ENCODE measurements at places on chromosomes 5 and 9. TPM values are rescaled to one million over a fixed set of nuclear protein-coding genes. Genes with fewer than 3 reads are reported as not detected.
A peak's percentile ranks its signal among the peaks of the same experiment; 100 is the strongest.

Gene LRRTM2
- 0.06 TPM for total RNA-seq

Gene NEUROG1
- not detected for total RNA-seq

Gene ANKRD34B
- total RNA-seq = not detected

Gene EPB41L4A
- total RNA-seq = 20.3 TPM

Gene TMC1
- total RNA-seq = not detected

Gene HSD17B3
- 0.83 TPM for total RNA-seq

Gene KIF4B
- total RNA-seq = not detected

Gene SH3PXD2B
- 66.5 TPM for total RNA-seq

Gene FABP6
- total RNA-seq = not detected

Gene QRFP
- not detected for total RNA-seq

Gene SPOCK1
- total RNA-seq = 39.0 TPM

Gene FLT4
- total RNA-seq = 10.4 TPM

Gene RUSC2
- total RNA-seq = 91.2 TPM

Gene PCDHGB1
- 5.1 TPM for total RNA-seq

Gene C1QTNF2
- 2.4 TPM for total RNA-seq

Gene PCDHA9
- total RNA-seq = 0.06 TPM

Gene HAND1
- not detected for total RNA-seq

Gene TAF11L10
- total RNA-seq = not detected

Gene SPATA31C1
- total RNA-seq = not detected

Gene ADAMTS12
- total RNA-seq = 2.3 TPM

Gene PPP3R2
- total RNA-seq = not detected

- no peak for DNase-seq
These were observed 12.9 kb downstream of the CXCL14 start for GRCh38 chr5:135565725-135566421.

DNA sequence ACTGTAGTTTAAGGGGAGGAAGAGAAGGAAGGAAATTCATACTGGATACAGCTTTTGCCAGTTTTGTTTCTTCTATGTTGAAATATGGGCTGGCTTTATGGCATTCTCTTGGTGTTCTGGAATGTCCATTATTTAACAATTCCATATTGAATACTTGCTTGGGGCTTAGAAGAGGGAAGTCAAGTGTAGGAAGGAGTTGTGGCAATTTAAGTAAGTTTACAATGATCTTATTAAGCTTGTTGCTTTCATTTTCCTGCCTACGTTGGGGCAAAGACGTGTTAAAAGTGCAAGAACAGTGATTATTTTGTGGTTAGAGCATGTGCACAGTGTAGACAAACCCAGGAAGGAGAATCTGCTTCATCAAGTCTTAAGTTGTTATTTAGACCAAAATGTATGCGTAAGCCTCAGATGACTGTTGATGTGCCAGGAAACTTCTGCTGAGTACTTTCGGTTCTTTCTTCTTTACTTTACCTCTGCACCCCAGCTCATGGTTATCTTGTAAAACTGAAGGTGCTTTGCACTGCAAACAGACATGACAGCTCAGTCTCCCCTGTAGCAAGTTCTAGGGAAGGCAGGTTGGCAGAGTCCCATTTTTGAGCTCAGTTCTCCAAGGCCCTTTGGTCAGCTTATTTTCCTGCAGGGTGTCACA lies 75.8 kb downstream of the F2RL2 start:
- no peak for DNase-seq

- DNase-seq = no peak
These were observed 109.8 kb downstream of the UNC13B start for GRCh38 chr9:35271637-35272036.

GRCh38 chr5:141867651-141868050 lies 10.6 kb downstream of the PCDH1 start:
- no peak for DNase-seq

- DNase-seq = no peak
These were observed 261.8 kb downstream of the EBF1 start for GRCh38 chr5:158837908-158838307.

DNA sequence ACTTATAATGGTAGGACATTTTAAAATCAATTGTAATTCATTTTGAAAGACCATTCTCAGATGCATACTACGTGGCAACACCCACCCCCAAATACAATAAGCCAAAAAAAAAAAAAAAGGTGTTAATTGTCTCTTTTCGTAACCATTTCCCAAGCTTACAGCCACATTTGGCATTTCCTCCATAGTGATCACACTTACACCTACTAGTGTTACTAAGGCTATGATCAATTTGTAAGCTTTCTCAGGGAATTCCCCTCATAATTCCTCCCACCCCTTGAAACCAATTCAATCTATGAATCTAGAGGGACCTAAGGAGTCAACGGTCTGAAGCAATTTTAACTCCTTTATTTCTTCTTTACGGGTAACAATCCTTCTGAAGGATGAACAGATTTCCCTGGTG lies 40.1 kb downstream of the NR2F1 start:
- DNase-seq = no peak

DNA sequence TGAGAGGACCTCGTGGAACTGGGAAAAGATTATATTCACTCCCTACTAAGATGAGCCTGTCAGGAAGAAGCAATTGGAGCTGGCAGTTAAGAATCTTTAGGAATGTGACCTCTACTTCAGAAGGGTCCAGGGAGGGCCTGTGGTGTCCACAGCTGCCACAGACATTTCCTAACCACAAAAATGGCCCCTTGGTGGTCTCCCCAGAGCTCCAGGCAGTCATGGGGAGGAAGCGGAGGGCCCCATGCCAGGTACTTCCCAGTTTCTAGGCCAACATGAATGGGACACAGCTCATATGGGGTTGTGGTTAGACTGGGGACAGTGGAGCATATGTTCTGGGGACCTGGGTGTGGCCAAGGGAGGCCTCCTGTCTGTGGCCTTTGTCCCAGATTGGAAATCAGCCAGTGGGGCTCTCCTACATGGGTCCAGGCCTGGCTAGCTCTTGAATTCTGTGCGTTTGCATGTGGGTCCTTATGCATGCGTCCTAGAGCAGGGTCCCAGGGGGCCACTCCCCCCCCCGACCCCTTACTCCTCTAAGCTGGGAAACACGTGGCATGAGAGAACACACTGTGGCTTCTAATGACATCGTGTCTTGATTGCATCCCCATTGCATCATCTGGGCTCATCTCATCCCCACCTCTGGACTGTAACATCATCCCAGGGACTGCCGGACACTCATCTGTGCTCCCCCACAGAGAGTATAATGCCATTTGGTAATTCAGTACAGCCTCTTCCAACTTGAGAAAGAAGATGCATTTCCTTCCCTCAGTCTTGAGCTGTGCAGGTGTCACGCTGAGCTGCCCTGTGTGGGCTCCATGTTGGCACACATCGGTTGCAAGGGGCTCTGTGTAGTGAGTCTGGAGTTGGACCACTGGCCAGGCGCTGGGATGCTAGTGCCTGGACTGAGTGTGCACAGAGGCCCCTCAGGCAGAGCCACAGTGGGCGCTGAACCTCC lies 31.3 kb downstream of the IRF1 start:
- DNase-seq = no peak

GRCh38 chr5:124355928-124356327 lies 390.5 kb downstream of the ZNF608 start:
- DNase-seq = no peak

GRCh38 chr9:137396634-137397367 lies 26.2 kb downstream of the EXD3 start:
- DNase-seq = no peak

- no peak for DNase-seq
These were observed 33.1 kb upstream of the HTR4 start for GRCh38 chr5:148687427-148687826.

DNA sequence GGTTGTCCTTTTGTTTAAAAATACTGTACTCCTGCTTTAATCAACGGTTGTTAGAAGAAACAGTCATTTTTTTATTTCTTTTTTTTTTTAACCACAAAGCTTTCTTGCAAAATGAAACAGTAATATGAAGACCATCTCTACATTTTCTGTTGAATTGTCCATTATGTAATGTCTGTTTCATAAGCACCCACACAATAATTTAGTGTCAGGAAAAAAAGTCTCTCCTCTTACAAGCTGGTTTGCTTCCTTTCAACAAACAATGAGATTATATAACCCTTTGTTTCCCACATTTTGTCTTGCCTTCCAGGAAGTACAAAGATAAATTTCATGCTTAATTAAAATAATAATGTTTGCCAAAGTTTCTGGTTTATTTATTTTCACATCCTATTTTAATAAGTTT lies 16.7 kb downstream of the CTNNAL1 start:
- no peak for DNase-seq

- DNase-seq = no peak
These were observed 12.5 kb upstream of the AGXT2 start for GRCh38 chr5:35060236-35060635.

- no peak for DNase-seq
These were observed 331.2 kb downstream of the TLE4 start for GRCh38 chr9:79902825-79903600.

- no peak for DNase-seq
These were observed 2.7 kb downstream of the KLF4 start for GRCh38 chr9:107486674-107487520.

DNA sequence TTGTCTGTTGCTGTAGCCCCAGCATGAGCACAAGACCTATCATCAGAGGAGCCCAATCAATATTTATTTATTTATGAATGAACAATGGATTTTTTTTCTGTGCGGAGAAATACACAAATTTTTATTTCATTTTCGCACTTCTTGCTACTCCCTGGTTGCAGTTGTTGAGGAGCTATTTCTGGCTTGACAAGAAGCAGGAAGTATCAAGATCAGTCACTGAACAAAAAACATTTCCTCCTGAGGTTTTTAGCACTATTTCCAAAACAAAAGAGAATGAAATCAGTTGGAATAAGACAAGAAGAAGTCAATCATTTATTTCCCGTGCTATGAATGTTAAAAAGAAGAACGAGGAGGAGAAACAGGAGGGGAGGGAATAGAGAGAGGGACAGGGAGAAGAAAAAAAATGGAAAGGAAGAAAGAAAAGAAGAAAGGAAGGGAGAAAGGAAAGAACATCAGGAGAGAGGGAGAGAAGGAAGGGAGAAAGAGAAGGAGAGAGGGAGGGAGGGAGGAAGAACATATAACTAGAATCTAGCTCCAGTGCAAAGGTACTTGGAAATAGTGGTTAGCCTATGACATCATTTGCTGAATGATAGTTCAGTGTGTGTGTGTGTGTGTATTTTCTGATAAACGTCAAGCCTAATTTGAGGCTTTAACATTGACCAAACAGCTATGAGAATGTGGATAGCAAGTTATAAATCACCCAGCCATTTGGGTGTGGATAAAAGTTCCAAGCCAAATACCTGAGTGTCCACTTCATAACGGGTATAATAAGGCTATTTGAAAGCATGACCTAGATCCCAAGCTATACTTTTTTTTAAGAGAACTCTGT lies 586.0 kb downstream of the EBF1 start:
- DNase-seq = no peak

DNA sequence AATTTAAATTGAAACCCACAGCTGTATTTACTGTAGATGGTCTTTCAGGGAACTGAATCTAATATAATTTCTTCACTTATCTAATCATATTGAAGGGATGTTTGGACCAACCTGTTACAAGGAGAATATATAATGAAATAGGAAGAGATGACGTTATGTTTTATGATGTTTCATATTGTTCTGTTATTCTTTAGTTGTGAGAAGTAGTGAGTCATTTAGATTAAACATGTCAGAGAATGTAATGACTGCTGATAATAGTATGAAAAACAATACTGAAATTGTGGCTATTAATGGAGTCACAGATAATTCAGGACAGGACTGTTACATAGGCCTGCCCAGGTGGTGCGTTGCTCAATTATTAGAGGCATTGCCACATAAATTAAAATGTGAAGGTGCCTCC lies 1993.4 kb downstream of the EFNA5 start:
- no peak for DNase-seq

GRCh38 chr5:38370358-38371100 lies 112.2 kb downstream of the EGFLAM start:
- no peak for DNase-seq

- DNase-seq = no peak
These were observed 45.2 kb downstream of the PIP5K1B start for GRCh38 chr9:68750255-68750654.

- peak; percentile 10 for DNase-seq
These were observed 8.0 kb upstream of the REEP5 start for GRCh38 chr5:112930082-112930344.

DNA sequence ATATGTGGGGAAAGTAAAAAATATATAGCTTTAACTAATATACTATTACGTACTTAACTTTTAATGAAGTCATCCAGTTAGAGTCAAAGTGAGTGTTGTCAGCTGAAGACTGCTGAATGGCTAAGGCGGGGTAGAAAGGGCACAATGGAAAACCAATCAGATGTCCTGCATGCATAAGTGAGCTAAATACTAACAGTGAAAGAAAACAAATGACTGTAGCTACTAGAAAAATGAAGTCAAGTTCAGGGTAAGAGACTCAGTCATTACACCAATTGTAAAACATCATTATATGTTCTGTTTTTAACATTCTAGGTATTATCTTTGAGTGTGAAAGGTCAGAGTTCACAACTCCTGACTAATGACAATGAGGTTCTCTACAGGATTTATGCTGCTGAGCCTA lies 295.2 kb downstream of the ADGRV1 start:
- no peak for DNase-seq

DNA sequence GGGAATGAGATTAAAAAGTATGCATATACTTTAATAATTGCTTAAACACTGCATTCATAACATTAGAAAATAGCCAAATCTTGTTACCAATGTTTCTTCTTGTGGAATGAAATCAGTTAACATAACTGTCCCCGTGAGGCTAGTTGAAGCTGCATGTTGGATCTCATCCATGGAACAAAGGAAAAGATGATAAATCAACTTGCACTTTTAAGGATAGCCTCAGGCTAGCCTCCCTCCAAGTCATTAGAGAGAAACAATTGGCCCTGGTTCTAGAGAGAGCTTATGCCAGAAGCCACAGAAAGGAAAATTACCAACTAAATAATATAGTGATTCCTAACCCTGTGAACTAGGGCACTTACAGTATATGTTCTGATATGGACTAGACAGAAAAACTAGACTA lies 66.9 kb downstream of the GRIN3A start:
- no peak for DNase-seq

DNA sequence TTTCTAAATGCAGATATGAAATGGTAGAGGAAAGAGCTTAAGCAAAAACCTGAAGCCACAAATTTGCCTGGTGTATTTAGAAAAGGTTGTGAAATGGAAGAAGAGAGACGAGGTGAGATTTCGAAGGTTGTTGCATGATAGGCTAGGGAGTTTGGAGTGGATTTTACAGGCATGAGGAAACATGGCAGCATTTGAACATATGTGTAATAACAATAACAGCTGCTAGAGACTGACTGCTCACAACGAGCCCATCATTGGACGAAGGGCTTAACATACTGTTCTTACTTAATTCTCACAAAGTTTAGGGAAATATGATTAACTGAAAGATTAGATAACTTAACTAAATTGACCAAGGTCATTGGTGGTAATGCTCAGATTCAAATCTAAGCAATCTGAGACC lies 108.1 kb downstream of the JAKMIP2 start:
- DNase-seq = no peak

DNA sequence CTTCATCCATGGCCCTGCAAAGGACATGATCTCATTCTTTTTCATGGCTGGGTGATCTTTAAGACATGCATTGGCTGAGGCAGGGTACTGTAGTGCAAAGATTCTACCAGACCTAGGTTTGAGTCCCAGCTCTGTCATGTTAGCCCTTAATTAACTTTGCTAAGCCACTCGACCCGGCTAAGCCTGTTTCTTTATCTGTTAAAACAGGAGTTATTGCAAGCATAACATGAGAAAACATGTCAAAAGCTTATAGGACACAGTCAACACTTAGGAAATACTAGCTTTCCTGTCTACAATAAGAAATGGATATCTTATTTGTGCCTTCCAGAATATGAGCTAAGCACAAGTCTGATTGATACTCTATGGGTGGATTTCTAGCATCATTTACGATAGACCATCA lies 92.6 kb downstream of the RASEF start:
- peak; percentile 19 for DNase-seq
